ENCODE measurements at places on chromosomes 16 and 17.
A peak's percentile ranks its signal among the peaks of the same experiment; 100 is the strongest.

DNA sequence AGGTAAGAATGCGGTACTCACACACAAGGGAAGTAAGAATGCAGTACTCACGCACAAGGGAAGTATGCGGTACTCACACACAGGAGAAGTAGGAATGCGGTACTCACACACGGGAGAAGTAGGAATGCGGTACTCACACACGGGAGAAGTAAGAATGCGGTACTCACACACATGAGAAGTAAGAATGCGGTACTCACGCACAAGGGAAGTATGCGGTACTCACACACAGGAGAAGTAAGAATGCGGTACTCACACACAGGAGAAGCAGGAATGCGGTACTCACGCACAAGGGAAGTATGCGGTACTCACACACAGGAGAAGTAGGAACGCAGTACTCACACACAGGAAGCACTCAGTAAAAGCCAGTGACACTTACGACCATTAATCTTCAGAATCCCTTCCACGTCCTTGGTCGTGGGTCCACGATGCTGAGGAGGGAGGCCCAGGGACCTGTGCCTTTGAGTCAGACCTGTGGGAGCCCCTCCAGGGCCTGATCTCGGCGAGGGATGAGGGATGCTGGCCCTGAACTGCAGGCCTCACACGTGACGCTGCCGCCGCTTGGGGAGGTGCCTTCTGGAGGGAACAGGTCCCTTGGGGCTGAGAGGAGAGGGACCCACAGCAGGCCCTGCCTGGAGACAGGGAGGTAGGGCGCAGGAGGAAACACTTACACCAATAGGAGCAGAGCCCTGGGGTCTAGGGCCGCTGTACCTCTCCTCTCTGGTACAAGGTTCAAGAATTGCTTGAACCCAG is 20.2 kb downstream of the ABR start:
- no peak for DNase-seq

- no peak for DNase-seq
These were observed 1.4 kb upstream of the ECI1 start for GRCh38 chr16:2252806-2253148.

- no peak for DNase-seq
These were observed 32.2 kb downstream of the FAM222B start for GRCh38 chr17:28810437-28810836.

GRCh38 chr17:83070800-83071341 is 8.5 kb upstream of the METRNL start:
- DNase-seq: no peak

DNA sequence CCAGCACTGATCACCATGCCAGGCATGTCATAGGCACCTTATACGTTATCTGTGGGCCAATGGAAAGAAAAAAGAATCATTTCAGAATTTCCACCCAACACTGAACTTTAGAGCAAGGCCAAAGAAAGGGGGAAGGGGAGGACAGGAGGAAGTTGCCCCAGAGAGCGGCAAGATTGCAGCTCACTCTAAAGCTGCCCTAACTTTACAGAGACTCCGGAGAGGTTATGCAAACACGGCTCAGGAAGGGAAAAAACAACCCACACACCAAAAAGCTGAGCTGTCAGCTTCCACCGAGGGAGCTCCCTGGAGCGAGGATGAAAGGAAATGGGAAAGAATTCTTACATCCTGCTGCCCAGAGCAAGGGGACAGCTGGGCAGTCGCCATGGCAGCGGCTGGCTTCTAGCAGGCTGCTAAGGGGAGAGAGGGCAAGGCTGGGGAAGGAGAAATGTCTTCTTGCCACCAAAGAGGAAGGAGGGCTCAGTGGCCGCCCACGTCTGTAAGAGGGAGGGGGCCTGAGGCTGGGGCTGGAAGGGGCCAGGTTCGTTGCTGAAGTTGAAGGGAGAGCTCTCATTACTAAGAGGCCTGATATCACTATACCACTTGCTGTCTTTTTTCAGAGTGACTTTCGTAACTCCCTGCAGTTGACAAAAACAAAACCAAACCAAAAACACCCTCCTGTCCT is 18.2 kb downstream of the COTL1 start:
- DNase-seq: peak; percentile 57

DNA sequence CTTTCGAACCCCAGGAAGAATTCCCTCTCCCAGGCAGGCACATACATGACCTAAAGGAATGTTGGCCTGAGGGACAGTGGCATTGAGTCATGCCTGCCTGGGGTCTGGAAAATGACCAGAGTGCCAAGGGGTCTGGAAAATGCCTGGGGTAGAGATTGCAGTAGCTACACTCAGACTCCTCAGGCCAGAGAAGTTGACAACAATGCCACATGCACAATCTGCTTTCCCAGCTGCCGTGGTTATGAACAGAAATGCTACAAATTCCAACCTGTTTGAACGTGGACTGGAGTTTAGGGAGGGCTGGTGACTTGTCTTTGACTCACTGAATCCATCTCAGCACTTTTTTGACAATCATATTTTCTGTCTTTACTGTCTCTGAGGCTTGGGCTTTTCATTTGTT is 250.0 kb downstream of the ABCC12 start:
- no peak for DNase-seq

All from stimulated activated CD8-positive, alpha-beta memory T cell treated with anti-CD3 and anti-CD28 coated beads, Interleukin-4, amount 100 ng/mL, for 4 hours (primary cell).